ENCODE measurements at places on chromosomes 5 and 9.
A peak's percentile ranks its signal among the peaks of the same experiment; 100 is the strongest.

GRCh38 chr9:133770076-133770777 lies 32.1 kb upstream of the SARDH start:
- no peak for DNase-seq

DNA sequence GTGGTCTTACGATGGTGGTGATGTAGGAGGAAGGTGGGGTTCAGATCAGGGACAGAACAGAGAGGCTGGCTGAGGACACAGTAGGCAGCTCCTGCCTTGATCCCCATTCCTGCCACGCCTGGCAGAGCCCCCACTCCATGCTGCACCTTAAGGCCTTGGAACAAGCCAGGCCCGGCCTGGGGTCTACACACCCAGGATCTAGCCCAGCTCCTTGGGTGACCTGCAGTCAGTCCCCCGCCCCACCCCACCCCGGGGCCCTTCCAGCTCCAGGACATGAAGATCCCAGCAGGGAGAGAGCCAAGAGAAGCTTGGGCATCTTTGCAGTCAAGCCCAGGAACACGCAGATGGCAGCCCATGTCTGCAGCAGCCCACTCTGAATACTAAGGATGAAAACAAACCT lies 34.7 kb downstream of the WHRN start:
- DNase-seq = no peak

DNA sequence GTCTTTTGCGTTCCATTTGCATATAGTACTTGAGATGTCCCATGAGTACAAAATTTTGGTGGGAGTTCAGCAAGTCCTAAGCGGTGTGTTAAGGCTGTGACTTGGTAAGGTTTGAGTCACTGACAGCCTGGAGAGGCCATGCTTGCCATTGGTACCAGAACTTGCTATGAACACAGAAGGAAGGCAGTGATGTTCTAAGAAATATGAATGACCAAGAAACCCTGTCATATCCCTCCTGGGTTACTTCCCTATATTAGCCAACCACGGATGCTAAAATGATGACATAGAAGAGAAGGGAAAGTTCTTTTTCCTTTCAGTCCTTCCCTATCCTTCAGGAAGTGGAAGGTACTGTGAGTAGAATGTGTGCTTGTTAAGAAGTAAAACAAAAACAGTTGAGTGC lies 136.7 kb downstream of the GCNT1 start:
- DNase-seq = no peak

- DNase-seq = no peak
Measured at GRCh38 chr9:16986556-16986955, 116.1 kb upstream of the BNC2 start.

DNA sequence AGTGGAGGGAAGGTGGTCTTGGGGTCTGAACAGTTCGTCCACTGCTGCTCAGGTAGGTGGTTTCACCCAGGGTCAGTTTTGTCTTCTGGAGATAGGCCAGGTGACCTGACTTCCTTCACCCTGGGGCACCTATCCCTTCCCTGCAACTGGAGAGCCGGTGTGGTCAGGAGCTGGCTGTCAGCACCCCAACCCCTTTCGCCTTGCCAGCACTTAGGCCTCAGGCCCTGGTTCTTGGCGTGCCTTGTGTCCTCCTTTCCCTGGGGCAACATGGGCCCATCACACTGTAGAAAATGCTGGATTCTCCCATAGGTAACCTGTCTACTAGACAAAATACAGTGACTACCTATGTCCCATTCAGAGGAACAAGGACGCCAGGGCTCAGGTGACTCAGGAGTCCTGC lies 13.1 kb downstream of the PROP1 start:
- DNase-seq = no peak

- DNase-seq = no peak
Measured at GRCh38 chr9:37999588-38000189, 69.3 kb downstream of the SHB start.

DNA sequence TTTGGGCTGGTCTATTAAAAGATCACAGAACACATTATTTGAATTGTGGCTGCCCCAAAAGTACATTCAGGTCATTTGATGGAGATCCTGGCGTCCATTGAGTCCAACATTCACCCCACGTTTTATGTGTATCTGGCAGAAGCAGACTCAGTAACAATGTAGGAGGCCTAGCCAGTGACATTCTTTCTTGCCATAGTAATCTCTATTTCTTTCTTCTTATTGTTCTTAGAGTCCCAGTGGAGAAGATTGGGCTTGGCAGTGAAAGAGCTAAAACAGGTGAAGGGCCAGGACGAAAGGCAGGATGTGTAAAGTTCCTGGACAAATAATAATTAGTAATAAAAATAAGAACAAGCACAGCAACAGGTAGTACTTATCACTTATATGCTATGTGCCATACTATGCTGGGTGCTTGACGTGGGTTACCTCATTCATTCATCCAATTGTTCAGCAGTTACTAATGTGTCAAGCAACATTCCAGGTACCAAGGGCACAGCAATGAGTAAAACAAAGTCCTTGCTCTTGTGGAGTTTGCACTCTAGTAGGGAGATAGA lies 12.6 kb upstream of the ANKH start:
- no peak for DNase-seq

- no peak for DNase-seq
Measured at GRCh38 chr9:105313238-105313637, 68.8 kb downstream of the SLC44A1 start.

DNA sequence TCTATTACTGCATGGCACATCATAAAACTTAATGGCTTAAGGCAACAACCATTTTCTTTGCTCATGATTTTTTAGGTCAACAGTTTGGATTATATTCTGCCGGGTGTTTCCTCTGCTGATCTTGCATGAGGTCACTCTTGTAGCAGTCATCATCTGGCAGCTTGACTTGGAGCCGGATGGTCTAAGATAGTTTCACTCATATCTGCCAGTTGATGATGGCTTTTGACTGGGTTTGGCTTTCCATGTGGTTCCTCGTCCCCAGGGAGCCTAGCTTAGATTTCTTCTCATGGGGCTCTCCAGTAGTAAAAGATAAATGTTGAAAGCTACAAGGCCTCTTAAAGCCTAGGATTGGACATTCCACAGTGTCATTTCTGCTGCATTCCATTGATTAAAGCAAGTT lies 27.4 kb downstream of the LNPEP start:
- DNase-seq = no peak

GRCh38 chr5:135050244-135050767 lies 16.3 kb upstream of the PITX1 start:
- DNase-seq = no peak

DNA sequence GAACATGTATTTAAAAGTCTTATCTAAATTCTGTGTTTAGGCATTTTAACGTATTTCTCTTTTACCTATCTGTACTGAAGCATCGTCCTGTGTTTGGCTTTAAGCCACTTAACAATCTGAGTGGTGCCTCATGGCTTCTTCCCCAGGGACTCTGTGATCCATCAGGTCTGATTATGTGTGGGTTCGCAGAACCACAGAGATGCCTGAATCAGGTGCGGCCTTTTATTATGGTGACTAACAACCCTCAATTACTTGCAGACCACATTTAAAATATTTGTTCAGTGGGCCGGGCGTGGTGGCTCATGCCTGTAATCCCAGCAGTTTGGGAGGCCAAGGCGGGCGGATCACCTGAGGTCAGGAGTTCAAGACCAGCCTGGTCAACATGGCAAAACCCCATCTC lies 39.6 kb upstream of the SAP30L start:
- no peak for DNase-seq

DNA sequence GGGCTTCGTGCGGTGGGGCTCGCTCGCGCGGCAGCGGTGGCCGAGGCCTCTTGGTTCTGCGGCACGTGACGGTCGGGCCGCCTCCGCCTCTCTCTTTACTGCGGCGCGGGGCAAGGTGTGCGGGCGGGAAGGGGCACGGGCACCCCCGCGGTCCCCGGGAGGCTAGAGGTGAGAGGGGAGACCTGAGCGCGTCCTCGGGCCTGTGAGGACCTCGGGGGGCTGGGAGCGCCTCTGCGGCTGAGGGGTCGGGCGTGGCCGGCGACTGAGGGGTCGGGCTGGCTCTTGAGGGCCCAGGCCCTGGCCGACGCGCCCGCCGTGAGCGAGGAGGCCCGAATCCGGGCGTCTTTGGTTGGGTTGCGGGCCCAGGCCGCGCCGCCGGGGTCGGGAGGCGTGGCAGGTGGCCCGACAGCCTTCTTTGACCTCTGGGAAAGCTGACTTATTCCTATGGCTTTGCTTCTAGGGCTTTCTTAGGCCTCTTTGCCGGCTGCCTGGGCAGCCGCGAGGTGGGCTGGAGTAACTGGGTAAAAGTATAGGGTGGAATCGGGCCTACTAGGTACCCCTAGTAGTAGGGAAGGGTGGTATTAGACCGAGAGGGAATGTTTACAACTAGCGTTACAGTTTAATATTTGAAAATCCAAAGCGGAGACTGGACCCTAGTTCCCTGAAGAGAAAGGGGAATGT lies at the start of gene CANX:
CANX (plus strand) TSS at position 33 of the 681 bp plus-strand sequence. CDS start 6,715 bp downstream, outside the sequence.
- no peak for DNase-seq

DNA sequence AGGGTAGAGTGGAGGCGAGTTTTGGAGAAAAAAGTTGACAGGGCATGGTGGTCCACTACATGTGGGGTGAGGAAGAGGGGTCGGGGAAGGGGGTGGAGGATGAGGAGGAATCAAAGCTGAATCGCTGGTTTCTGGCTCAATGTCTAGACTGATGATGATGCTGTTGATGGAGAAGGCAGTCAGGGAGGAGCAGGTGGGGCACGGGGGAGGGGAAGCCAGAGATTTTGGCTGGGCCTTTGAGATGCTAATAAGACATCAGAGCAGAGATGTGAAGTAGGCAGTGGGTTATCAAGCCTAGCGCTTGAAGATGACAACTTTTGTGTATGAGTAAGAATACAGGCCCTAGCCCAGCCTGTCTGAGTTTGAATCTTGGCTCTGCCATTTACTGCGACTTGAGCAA lies 32.4 kb upstream of the TTC23L start:
- no peak for DNase-seq

GRCh38 chr5:90878549-90879196 lies 320.1 kb downstream of the ADGRV1 start:
- no peak for DNase-seq

- DNase-seq = peak; percentile 54
Measured at GRCh38 chr5:150000990-150001659, 586 bp downstream of the HMGXB3 start.

DNA sequence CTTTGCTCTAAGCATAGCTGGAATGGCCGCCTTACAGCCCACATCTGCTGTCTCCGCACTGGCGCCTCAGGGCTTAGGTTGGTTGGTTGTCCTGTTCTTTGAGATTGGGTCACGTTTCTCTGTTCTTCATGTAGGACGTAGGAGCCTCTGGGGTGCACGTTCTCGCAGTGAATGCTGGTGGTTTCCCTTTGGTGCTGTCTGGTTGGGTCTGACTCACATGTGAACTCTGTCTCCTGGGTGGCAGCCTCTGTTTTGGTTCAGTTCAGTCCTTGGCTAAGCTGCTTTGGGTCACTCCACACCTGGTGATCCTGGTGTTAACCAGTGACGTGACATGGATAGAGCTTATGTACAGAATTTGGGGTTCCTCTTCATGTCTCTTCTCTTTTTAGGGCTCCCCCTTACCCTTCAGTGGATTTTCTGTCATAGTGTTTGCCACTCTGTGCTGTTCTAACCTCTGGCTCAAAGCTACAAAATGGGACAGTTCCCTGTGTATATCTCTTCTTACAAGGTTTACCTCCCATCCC lies 12.6 kb upstream of the LPCAT1 start:
- peak; percentile 71 for DNase-seq

DNA sequence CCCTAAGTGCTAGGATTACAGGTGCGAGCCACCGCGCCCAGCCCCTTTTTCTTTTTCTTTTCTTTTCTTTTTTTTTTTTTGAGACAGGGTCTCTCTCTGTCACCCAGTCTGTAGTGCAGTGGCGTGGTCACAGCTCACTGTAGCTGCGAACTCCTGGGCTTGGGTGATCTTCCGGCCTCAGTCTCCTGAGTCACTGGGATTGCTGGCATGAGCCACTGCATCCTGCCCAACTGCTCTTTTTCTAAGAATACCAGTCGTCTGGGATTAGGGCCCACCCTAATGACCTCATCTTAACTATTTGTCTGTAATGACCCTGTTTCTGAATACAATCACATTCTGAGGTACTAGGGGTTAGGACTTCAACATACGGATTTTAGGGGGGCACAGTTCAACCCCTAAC lies 34.1 kb upstream of the NANS start:
- no peak for DNase-seq

DNA sequence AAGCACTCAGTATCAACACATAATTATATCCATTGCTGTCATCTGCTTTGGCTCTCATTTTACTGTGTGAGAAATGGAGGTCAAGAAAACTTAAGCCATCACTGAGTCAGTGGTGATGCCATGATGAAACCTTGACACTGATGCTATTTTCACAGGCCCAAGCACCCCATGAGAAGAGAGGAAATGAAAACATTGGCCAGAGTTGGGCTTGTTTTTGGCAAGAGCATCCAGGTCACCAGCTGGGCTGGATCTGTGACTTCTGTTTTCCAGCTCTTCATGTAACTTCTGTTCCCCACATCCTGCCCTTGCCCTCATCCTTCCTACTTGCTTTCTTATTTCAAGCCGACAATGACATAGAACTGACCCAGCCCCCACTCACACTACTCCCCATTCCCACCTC lies 10.0 kb downstream of the LCP2 start:
- no peak for DNase-seq

- DNase-seq = no peak
Measured at GRCh38 chr5:151094030-151094851, 13.4 kb upstream of the TNIP1 start.

- DNase-seq = no peak
Measured at GRCh38 chr5:89662499-89662898, 747.1 kb downstream of the CETN3 start.

DNA sequence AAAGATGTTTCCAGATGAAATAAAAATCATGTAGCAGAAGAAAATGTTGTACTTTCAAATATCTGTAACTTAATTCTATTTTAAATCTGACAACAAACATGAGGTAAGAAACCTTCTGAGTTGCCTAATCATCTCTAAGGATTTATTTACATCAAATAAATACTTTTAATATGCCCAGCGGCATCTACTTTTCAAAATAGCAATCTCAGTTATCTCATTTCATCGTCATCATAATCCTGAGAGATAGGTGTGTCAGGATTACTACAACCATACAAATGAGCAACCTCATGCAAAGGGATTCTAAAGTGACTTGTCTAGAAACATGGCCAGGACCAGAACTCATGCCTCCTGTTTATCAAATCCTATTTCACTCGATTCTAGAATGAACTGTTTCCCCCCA lies 49.5 kb downstream of the DENND1A start:
- DNase-seq = no peak

DNA sequence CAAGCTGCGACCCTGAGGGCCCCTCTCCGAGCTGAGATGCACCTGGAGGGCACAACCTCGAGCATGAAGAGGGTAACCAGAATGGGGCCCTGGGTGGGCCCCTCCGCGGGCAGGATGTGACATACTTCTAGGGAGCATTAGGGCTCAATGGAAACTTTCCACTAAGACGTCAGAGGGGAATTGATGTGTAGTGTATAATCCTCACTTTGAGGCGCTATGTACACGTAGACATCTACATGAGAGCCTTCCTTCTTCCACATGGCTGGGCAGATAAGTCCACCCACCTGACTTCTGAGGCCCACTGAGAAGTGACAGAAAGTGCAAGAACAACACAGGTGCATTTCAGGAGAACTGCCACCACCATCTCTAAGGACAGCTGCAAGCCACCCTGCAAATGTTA lies 61.0 kb downstream of the DAP start:
- DNase-seq = no peak

GRCh38 chr5:105167092-105167491 lies 1604.5 kb upstream of the NUDT12 start:
- DNase-seq = no peak

All from CD8-positive, alpha-beta T cell (primary cell).